Right kidney (tissue), 9 donors: ENCODE measurements at places on chromosomes 4 and X.
A peak's percentile ranks its signal among the peaks of the same experiment; 100 is the strongest.

DNA sequence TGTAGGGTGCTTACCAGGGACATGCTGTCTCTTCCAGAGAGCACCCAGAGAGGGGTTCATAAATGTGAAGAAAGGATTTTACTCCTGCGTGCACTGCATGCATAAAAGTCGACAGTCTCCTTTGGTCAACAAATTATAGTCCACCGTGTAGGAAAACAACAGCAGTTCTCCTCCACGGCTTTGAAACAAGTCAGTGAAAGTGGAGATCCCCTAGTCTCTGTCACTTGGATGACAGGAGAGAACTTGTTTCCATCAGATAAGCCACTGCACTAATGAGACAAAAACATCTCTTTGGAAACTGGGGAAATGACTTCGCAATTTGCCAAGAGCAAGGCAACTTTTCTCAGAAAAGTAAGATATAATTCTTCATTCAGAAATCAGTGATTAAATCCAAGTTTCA lies 9.7 kb downstream of the UNC5C start:
- DNase-seq = no peak

DNA sequence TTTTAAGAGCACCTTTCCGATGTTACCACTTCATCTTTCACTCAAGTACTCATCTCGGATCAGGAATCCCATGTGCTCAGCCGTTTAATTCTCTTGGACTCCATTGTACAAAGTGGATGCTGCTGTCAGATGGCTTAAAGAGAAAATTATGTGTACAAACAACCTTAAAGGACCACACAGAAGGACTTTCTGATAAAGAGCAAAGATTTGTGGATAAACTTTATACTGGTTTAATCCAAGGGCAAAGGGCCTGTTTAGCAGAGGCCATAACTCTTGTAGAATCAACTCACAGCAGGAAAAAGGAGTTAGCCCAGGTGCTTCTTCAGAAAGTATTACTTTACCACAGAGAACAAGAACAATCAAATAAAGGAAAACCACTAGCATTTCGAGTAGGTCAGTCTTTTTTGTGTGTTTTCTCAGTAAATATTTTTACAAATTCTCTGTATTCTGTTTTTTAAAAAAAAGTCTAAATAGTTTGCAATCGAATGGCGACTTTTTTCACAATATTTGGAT lies 20.1 kb downstream of the MMAA start:
- no peak for DNase-seq

DNA sequence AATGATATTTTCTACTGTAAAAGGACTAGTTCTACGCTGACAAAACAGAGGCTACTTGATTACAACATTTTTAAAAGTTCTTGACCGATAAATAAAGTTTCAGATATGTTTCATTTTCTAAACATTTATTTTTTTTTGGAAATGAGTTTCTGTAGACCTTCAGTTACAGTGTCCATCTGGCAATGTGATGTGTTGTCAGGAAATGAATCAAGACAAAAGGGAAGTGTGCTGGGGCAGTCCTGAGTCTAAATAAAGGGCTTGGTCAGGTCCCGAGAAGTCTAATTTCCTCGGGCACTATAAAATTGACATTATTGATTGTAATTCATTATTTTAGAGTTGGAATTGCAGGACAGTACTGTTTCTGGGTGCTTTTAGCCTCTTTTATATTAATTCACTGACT lies 57.0 kb upstream of the FTHL17 start:
- no peak for DNase-seq

DNA sequence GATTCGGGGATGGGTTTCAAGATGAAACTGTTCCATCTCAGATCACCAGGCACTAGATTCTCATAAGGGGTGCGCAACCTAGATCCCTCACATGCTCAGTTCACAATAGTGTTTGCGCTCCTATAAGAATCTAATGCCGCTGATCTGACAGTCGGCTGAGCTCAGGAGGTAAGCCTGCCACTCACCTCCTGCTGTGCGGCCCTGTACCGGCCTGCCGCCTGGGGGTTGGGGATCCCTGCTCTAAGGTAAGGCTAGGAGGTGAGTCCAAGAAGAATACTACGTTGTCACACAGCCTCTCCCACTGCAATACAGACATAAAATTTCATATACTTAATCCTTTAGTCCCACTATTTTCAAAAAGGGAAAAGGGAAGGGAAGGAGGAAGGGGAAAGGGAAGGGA lies 213.4 kb upstream of the HCCS start:
- DNase-seq = no peak

DNA sequence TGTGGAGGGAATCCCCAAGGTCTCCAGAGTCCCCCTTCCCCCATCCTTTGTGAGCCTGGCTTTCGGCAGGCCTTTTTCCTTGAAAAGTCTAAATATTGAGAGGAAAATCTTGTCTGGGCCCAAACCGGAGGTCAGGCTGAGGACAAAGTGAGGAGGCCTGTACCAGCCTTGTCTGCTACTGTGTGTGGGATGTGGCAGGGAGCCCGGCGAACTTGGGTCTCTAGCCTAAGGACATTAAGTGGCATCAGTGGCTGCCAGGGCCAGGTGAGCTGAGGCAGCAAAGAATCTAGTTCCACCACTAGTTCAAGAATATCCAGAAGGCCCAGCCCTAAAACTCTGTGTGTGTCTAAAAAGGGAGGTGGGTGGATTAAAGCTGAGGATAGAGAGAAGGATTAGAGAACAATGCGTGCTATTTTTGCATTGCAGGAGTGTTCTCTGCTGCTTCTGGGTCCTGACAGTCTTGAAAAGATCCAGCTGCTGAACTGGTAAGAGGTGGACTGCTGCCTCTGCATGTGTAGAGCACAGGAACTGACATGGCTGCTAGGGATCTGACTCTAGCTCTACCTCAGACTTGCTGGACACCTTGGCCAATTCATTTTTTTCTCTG lies 1.2 kb upstream of the AMER1 start:
- DNase-seq = no peak

- DNase-seq = peak; percentile 63
These were observed at the start of gene ARMCX4 for GRCh38 chrX:101485212-101485949. TSS of gene ARMCX4 (plus strand) at chrX:101485456. CDS start at chrX:101488590, 3,134 bp downstream.

DNA sequence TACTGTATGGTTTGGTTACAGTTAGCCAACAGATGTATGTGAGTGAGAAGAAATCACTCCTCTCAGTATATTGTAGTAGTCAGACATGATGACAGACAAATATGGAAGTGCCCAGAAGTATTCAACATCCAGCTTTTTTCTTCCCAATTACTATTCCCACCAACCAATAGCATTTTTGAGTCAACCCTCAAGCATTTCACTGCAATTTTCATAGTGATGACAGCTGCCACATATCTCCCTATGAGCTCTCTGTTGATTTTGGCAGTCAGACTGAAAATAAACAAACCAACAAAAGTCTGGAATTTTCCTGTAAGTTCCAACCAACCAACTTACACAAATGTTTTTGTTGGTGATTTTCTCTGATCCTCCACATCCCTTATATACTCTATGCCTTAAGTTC lies 8.2 kb upstream of the TRAM1L1 start:
- no peak for DNase-seq

DNA sequence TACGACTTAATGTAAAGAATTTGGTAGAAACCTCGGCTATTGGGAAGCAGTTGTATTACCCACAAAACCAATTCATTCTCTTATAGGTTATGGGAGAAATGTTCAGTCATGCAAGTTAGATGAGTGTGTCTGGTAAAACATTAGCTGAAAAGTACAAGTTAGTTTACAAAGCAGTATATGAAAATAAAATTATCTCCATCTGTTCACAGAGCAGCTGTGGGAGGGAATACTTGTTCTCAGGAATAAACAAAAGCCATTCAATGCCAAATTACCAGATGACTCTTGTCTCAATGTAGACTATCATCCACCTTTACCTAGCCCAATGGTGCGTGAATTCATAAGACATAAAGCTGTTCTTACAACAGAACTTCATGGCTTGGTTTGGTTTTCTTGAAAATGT lies 28.6 kb downstream of the STAP1 start:
- DNase-seq = no peak

GRCh38 chr4:150976478-150977118 lies 38.5 kb downstream of the LRBA start:
- DNase-seq = no peak

GRCh38 chrX:23745786-23746185 lies 2.7 kb upstream of the ACOT9 start:
- DNase-seq = no peak

DNA sequence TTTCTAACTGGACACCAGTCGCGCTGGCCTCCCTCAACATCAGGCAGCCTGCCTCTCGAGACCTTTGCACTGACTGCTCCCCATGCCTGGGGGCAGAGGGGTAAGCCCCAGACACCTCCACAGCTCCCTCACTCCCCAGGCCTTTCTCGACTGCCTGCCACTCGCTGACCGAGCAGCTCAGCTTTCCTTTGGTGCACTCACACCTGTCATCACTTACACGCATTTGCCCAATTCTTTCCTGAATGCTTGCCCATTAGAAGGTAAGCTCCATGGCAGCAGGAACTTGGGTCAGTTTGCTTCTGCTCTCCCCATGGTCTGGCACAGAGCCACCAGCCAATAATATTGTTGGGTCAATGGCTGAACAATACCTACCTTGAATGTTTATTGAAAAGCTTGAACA lies 32.2 kb upstream of the PROM1 start:
- DNase-seq = no peak

DNA sequence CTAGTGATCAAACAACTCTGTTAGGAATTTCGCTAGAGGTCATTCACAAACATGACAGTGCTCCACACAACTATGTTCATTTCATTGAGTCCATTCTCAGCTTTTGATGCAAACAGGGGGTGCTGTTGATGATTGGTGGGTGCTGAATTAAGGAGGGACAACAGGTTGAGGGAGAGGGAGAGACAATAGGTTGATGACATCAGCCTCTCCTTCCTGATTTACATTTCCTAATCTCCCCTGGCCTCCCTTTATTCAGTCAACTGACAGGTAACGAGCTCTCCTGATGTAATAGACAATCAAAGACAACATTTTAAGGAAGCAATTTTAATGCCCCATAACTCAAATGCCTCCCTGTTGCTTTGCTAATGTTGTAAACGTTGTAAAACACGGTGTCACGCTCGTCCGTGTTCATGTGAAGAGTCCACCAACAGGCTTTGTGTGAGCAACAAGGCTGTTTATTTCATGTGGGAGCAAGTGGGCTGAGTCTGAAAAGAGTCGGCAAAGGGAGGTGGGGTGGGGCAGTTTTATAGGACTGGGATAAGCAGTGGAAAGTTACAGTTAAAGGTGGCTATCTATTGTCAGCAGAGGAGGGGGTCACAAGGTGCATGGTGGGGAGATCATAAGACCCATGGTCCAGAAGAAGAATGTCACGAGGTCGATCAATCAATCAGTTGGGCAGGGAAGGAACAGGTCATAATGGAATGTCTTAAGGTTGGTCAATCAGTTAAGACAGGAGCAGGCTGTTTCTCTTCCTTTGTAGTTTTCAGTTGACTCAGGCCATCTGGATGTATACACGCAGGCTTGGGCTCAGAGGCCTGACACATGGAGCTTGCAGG lies 4.8 kb upstream of the GAR1 start:
- no peak for DNase-seq

DNA sequence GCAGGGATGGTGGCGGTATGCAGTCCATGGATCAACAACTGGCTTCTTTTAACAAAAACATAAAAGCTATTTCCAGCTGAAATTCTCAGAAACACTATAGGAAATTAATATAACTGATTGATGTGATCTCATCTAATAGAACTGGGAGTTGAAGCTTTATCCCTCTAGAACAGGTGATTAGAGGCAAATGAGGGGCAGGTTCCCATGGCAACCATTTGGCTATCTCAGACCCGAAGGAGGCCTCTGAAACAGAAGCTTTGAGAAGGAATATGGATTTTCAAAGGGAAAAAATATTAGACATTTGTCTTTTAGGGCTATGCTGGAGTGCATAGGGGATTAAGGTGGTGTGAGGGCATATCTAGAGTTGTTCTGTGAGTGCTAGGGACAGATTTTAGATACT lies 50.0 kb downstream of the IGSF1 start:
- DNase-seq = no peak

GRCh38 chr4:8504279-8505007 lies 63.9 kb downstream of the TRMT44 start:
- DNase-seq = no peak
